ENCODE measurements at places on chromosomes 5 and 9.
A peak's percentile ranks its signal among the peaks of the same experiment; 100 is the strongest.

- no peak for DNase-seq
These were observed 59.2 kb downstream of the C9orf50 start for GRCh38 chr9:129561594-129562281.

GRCh38 chr5:36874465-36874864 is 2.1 kb upstream of the NIPBL start:
- no peak for DNase-seq

- no peak for DNase-seq
These were observed 10.3 kb upstream of the GPBP1 start for GRCh38 chr5:57163553-57164006.

DNA sequence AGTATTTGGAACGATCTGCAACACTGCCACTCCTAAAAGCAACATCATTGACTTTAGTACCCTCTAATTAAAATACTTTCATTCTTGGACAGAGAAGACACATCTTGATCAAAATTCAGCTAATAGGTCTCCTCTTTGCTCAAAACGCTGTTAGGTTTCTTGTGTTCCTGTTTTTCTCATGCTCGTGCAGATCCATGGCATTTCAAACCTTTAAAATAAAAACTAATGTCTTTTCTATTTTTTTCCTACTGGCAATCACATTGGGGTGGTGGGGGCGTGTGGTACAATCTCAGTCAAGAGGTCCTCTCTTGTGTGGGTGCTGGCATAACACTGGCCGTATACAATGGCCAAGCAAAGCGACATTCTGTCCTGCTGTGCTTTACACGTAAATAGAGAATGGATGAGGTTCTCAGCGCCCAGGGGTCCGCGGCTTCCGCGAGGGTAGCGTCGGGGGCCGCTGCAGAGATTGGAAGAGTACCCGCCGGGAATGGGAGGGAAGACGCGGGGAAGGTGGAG is 315 bp upstream of the GPR150 start:
- no peak for DNase-seq

- DNase-seq: no peak
These were observed 105.2 kb downstream of the DPYSL3 start for GRCh38 chr5:147404706-147405105.

DNA sequence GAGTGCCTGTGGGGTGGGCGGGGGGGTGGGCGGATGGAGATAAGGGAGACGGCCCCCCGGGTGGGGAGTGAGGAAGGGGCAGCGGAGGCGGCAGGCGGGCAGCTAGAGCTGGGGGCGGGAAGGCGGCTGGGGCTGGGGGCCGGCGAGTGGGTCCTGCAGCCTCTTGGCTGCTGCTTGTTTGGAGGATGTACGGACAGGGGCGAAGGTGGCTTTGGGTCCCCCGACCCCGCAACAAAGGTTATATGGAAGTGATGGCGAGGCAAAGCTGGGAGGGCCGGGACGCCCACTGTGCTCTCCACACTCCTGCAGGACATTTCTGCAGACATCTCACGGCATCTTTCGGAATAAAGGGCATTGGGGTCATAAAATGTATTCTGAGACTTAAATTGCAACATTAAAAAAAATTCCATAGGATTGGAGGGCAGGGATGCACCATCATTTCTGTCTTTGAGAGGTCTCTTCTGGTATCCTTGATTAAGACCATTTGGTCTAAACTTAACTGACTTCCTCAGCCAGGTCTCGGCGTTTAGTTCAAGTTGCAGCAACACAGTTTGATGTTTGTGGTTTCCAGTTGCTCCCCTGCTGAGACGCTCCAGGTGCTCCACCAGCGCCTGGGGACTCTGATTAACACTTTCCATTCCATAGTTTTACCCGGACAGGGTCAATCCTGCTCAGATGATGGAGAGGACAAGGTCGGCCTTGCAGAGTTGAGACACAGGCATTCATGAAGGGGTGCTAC is 101.6 kb upstream of the SSBP2 start:
- DNase-seq: no peak

DNA sequence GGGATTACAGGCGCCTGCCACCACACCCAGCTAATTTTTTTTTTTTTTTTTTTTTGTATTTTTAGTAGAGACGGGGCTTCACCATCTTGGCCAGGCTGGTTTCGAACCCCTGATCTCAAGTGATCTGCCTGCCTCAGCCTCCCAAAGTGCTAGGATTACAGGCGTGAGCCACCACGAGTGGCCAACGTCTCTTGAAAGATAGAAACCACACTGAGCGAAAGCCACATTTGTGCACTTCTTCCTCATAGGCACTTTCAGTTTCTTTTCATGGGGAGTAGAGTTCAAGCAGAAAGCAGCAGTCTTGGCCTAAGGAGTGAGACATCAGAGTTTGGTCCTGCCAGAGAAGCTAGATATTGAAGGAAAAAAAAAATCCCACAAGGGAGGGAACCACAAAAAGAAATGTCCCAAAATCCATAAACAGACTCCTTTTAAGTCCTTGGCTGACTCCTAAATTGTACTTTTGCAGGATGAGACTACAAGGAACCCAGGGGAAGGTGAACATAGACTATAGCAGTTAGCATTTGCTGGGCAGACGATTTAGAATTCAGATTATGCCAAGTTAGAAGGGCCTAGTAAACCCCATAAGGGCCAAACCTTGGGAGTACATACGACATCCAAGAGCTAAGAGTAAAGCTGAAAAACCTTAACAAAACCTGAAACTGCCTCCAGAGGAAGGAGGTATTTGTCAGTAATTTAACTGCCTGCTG is 43.9 kb upstream of the GLIPR2 start:
- no peak for DNase-seq

DNA sequence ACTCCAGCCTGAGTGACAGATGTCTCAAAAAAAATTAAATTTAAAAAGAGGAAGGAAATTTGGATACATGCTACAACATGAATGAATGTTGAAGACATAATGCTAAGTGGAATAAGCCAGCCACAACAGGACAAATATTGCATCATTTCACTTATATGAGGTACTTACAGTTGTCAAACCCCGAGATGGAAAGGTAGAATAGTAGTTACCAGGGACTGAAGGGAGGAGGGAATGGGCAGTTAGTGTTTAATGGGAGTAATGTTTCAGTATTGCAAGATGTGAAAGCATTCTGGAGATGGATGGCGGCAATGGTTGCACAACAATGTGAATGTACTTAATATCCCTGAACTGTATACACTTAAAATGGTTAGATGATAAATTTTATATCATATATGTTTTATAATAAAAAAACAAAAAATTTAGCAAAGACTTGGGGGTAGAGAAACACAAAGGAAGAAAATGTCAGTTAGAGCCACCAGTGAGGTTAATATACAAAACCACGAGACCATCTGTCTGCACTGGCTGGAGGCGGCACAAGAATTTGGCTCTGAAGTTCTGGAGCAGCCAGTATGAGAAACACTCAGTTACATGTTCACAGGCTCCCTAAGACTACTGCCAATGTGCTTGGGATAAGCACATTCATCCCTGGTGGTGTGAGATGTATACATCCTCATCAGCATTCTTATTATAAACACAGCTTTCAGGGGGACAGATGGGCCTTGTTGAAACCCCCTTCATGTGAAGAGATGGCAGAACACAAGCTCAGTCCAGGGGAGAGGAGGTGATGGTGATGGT is 37.0 kb upstream of the RPS23 start:
- DNase-seq: no peak

DNA sequence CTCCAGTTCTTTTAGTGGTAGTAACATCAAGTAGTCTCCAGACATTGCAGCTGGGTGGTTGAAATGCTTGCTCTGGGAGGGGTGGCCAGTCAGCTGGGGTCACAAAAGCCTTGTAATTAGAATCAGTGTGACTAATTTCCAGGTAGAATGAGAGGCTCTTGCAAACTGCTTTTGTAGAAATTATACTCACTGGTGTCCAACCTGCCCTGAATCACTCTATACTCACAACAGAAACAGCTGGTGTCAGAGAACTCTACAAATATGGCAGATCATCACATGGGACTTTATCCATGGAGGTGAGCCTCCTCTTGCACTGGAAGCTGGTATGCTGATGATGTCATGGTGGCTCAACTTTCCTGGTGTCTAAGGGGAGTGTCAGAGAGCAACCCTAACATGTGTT is 71.3 kb downstream of the SH3TC2 start:
- DNase-seq: no peak

DNA sequence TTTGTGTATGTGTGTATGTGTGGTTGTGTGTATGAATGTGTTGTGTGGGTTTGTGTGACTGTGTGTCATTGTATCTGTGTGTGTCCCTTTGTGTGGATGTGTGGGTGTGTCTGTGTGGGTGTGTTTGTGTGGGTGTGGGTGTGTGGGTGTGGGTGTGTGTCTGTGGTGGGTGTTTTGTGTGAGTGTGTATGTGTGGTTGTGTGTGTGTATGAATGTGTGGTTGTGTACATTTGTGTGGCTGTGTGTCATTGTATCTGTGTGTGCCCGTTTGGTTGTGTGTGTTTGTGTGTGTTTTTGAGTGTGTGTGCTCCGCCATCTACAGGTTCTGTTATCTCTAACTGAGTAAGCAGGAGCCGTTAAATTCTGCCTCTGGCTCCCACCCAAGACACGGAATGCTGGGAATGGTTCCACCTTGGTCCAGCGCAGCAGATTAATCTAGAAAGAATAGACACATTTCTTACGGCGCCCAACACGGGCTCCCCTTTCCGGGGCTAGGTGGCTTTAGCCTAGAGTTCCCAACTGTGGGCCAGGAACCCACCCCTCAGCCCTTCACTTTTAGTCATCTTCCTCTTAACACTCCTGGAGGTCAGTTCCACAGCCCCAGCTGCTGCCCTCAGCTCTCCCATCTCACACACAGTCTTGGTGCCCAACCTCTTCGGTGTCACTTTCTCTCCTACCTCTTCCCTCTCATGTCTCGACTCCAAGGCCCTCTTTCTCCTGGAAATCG is 197.1 kb downstream of the TTLL11 start:
- no peak for DNase-seq

DNA sequence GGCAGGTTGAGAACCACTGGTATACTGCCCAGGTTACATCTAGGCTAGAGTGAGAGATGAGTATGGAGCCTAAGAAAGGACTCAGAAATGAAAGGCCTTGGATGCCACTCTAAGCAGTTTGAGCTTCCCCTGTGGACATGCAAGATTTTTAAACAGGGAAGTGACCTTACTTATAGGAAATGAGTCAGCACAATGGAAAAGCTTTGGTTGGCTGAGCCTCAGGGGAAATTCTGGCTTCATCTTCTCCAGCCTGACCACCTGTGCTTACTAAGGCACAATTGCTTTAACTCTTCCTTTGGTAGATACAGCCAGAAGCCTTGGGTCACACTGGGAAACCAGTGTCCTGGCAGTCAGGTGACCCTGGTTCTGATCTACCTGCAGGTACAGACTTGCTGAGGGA is 380.2 kb upstream of the ZNF462 start:
- DNase-seq: peak; percentile 32

GRCh38 chr5:167944121-167944852 is 347.2 kb upstream of the WWC1 start:
- DNase-seq: no peak

GRCh38 chr5:15350614-15351013 is 149.4 kb upstream of the FBXL7 start:
- DNase-seq: no peak

- no peak for DNase-seq
These were observed 19.4 kb upstream of the GRPEL2 start for GRCh38 chr5:149325894-149326293.

DNA sequence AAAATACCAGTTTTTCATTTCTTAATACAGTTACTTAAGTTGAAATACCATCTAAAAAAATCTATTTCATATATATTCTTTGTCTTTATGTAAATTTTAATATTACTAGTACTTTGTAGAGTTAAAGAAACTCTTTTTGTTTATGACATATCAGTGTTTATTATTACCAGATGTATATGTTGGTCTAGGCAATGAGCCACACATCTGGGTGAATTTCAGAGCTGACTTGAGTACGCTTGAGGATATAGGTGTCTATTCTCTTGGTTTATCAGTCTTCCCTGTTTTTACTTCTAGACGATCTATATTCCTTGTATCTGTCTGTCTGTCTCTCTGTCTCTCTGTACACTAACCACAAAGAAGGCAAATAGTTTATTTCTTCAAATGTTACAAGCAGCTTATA is 2.9 kb downstream of the SMAD5 start:
- no peak for DNase-seq

DNA sequence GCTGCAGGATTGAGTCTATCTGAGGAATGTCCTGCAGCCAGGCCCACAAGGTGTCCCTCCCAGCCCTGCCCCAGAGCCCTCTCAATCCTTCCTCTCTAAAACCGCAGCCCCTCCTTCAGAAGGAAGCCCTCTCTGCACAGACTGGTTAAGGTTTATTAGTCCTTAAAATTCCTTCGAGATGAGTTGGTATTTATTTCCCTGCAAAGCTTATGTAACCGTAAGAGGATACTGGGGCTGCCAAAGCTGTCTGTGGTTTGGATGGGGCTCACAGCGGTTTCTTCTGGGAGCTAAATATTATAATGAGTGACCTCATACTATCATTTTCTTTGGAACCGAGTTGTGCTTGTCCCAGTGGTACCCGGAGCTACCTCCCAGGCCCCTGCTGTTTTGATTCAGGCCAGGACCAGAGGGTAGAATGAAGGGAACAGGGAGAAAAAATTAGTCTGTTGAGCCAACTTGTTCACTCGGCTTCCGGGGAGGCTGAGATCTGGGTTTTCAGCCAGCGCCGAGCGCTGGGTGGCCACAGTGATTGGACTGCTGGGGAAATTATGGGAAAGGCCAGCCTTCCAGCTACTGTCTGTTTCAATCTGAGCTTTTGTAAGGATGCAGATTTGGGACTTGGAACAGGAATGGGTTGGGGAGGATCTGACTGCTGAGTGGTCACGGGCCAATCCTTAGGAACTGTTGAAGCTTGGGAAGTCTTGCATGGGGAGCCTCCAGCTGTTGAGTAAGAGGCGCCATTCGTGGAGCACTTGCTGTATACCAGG is 107.5 kb downstream of the NDFIP1 start:
- peak; percentile 95 for DNase-seq

- DNase-seq: no peak
These were observed 158.5 kb downstream of the TRPM3 start for GRCh38 chr9:70962761-70963440.

- DNase-seq: peak; percentile 58
These were observed 802.2 kb upstream of the WWC1 start for GRCh38 chr5:167489202-167489601.

DNA sequence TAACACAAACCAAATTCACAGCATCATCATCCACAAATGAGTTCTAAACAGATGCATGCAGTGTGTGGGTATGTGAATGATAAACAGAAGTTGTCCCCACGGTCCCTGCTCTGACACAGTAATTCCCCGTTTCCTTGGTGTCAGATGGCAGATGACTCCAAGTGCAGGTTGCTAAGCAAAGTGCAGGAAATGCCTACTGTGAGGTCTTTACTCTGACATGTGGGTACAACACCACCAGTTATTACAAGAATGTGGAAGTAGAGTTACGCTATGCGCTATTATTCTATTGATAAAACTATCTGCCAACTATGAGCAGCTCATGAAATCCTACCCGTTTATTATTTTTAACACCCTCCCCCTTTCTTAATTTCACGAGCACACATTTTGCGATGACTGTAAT is 448.9 kb downstream of the BNC2 start:
- DNase-seq: no peak

All from kidney epithelial cell (primary cell).